Activated T-helper 2 cell treated with anti-CD3 and anti-CD28 coated beads, Interferon-gamma antibody, Interleukin-2, Interleukin-4, amounts not matched to agents 10 μg/mL and 5 μg/mL and 100 μg/mL, durations not matched to agents 14 hours and 24 hours and 36 hours (primary cell): ENCODE measurements at places on chromosomes 6 and 20.

DNA sequence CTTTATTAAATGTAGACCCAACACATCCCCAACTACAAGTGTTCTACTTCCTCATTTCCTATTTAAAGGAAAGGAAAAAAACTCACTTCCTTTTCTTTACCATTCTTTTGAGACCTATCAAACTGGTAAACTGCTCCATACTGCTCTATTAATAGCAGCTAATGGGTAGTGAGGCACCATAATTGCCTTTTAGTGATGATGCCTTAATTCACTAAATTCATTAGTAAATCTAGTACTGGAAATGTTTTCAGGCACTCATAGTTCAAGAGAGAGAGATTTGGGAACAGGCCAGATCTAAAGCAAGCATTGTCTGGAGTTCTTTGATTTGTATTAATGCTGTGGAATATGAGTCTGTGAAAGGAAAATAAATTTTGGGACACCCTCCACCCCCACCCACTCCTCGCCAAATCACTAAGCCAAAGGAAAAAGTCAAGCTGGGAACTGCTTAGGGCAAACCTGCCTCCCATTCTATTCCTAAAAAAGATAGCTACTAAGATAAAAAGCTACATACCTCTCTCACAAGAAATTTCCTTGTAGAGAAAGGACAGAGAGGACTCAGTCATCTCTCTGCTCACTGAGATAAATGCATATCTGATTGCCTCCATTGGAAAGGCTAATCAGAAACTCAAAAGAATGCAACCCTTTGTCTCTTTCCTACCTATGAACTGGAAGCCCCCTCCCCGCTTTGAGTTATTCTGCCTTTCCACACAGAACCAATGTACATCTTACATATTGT lies 13.6 kb upstream of the IBTK start:
- H3K4me1 ChIP-seq = no peaks in the 10 kb centered on the region
- no peak for DNase-seq
- H3K4me3 ChIP-seq = no peak overlapping the region

GRCh38 chr6:107077710-107078109 lies 37.6 kb downstream of the BEND3 start:
- H3K4me3 ChIP-seq = no peak overlapping the region
- H3K27me3 ChIP-seq = no peaks in the 10 kb centered on the region
- H3K27ac ChIP-seq = no peak overlapping the region
- H3K4me1 ChIP-seq = peaks cover 36% of the 10 kb centered on the region
- H3K36me3 ChIP-seq = peaks cover 14% of the 10 kb centered on the region

GRCh38 chr6:124973780-124974179 lies 11.5 kb downstream of the RNF217 start:
- H3K27ac ChIP-seq = no peak overlapping the region
- DNase-seq = no peak
- H3K27me3 ChIP-seq = peaks cover 5% of the 10 kb centered on the region
- no peaks in the 10 kb centered on the region for H3K36me3 ChIP-seq

DNA sequence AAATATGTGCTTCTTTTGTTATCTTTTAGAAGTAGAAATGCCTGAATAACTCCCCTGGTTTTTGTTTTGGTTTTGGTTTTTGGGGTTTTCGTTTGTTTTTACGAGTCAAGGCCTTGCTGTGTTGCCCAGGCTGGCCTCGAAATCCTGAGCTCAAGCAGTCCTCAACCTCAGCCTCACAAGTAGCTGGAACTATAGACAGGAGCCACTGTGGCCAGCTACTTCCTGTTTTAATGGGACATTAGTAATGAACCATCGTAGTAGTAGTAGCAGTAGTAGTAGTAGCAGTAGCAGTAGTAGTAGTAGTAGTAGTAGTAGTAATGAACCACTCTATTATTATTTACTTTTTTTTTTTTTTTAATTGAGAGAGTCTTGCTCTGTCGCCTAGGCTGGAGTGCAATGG lies 66.0 kb downstream of the UBR2 start:
- peaks cover 52% of the 10 kb centered on the region for H3K36me3 ChIP-seq
- H3K4me3 ChIP-seq = no peak overlapping the region
- DNase-seq = no peak
- H3K27me3 ChIP-seq = no peaks in the 10 kb centered on the region
- H3K27ac ChIP-seq = peak overlapping the region; percentile 66

DNA sequence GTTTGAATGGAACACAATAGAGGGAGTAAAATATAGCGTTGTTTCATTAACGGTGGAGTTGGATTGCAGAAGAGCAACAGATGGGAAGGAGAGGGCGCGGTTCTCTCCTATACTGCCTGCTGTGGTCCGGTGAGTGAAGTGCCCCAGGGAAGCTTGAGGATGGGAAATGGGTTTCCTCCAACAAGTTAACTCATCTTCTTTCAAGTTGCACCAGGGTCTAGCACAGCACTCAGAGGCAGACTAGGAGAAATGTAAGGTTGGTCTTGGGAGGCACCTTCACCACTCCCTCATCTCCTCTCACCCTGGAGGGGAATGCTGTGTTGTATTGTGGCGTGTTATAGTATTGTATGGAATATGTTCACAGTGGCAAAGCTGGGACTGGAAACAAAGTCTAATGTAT lies 96.9 kb upstream of the SLC24A3 start:
- H3K27me3 ChIP-seq = no peaks in the 10 kb centered on the region
- no peak overlapping the region for H3K27ac ChIP-seq
- no peaks in the 10 kb centered on the region for H3K36me3 ChIP-seq

GRCh38 chr6:169008641-169009257 lies 244.9 kb downstream of the THBS2 start:
- H3K4me1 ChIP-seq = no peaks in the 10 kb centered on the region
- H3K27ac ChIP-seq = no peak overlapping the region
- DNase-seq = no peak
- no peaks in the 10 kb centered on the region for H3K27me3 ChIP-seq

DNA sequence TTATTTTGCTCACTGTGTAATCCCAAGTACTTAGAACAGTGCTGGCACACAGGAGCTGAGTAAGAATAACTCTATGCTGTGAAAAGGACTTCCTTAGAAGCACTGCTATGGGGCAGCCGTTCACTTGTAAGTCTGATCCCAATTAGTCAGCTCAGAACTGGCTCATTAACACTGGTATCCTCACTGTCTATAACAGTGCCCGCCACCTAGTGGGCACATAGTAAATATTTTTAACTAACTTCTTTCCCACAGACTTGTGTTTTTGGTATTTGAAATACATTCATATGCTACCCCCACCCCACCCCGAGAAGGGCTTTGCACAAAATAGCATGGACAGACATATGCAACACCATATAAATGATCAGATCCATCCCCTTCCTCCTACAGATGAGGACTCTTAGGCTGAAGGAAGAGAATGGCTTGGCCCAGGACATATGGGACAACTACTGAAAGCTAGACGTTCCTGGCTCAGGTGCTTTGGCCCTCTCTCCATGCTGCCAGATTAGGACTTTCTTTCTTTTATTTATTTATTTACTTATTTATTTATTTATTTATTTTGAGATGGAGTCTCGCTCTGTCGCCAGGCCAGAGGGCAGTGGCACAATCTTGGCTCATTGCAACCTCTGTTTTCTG lies 47.1 kb downstream of the DST start:
- peak; percentile 21 for DNase-seq
- peaks cover 2% of the 10 kb centered on the region for H3K27me3 ChIP-seq

GRCh38 chr6:43740321-43740960 lies 29.6 kb upstream of the VEGFA start:
- H3K4me3 ChIP-seq = no peak overlapping the region
- no peaks in the 10 kb centered on the region for H3K4me1 ChIP-seq
- H3K36me3 ChIP-seq = no peaks in the 10 kb centered on the region
- no peaks in the 10 kb centered on the region for H3K27me3 ChIP-seq
- DNase-seq = no peak

DNA sequence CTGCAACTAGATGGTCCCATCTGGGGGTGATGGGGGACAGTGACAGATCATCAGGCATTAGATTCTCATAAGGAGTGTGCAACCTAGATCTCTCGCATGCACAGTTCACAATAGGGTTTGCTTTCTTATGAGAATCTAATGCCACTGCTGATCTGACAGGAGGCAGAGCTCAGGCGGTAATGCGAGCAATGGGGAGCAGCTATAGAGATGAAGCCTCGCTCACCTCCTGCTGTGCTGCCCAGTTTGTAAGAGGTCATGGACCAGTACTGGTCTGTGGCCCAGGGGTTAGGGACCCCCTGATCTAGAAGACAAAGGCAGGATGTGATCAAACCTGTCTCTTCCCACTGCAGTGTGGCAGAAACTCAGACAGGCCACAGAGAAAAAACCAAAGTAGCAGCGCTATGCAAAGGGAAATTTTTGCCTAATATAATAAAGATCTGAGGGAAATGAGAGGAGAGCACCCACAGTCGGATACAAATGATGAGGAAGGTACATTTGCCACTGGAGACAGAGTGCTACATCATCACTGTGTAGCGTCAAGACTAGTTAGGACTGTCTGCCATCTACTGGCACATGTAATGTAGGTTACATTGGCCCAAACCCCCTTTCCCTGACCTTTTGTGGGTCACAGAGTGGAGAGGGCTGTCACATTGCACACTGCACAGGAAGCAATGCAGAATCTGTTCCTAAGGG lies 4.1 kb upstream of the LY86 start:
- H3K27ac ChIP-seq = no peak overlapping the region
- no peak overlapping the region for H3K4me3 ChIP-seq
- H3K36me3 ChIP-seq = peaks cover 16% of the 10 kb centered on the region
- peaks cover 35% of the 10 kb centered on the region for H3K4me1 ChIP-seq
- no peak for DNase-seq
- no peaks in the 10 kb centered on the region for H3K27me3 ChIP-seq

GRCh38 chr20:60518022-60518421 lies 559.8 kb downstream of the CDH26 start:
- H3K4me3 ChIP-seq = no peak overlapping the region
- no peak overlapping the region for H3K27ac ChIP-seq
- H3K4me1 ChIP-seq = no peaks in the 10 kb centered on the region
- H3K27me3 ChIP-seq = no peaks in the 10 kb centered on the region
- H3K36me3 ChIP-seq = no peaks in the 10 kb centered on the region

DNA sequence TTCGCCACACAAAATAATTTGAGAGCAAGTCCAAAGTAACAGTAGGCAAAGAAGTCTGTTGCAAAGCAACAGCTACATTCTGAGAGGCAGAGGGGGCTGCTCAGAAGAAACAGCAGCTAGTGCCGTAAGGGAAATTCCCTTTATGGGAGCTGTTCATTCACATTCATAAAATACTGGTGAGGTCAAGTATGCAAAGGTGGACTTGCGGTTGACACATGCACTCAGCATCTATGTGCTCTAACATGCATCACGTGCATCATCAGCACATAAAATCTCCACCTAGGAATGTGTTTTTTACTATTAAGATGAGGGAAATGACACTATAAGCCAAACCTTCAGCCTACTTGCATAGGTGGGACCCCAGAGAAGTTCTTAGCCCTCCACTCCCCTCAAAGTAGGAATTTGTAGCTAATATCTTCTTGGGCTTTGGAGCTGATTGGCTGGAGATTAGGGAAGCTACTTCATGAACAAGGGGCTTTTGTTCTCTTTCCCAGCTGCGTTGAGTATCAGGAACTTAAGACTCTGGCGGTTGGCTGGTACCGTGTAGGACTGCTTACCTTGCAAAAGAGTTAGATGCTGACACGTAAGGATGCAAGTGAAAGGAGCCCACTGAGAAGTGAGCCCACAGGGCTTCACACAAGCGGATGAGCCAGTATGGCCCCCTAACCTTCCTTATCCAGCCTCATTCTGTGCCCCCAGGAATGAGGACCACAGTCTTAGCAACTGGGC lies 12.4 kb downstream of the CST3 start:
- H3K27me3 ChIP-seq = peaks cover 6% of the 10 kb centered on the region
- H3K27ac ChIP-seq = no peak overlapping the region
- H3K4me1 ChIP-seq = peaks cover 2% of the 10 kb centered on the region

DNA sequence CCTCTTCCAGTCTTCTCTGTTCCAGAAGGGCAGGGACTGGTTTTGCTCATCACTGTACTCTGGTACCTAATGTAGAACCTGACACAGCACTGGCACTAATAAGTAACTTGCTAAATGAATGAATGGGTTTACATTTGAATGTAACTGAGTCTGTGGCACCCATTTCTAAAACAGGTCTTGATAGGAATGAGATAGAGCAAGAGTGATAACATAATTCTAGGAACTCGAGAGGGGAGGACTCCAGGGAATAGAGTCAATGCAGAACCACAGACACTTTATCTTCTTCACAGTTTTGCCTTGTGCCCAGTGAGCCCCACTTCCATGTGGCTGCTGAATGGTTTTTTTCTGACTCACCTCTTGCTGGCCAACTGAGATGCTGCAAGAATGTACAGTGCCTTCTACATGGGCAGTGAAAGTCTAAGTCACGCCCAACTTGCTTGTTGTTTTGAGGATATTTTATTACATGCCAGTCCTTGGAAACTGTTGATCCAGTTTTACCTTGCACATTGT lies 61.1 kb downstream of the TBC1D7 start:
- H3K4me3 ChIP-seq = no peak overlapping the region
- DNase-seq = no peak
- H3K4me1 ChIP-seq = peaks cover 13% of the 10 kb centered on the region
- H3K36me3 ChIP-seq = peaks cover 3% of the 10 kb centered on the region
- H3K27ac ChIP-seq = no peak overlapping the region
- H3K27me3 ChIP-seq = peaks cover 10% of the 10 kb centered on the region

- H3K27ac ChIP-seq = no peak overlapping the region
- DNase-seq = no peak
- no peak overlapping the region for H3K4me3 ChIP-seq
- H3K4me1 ChIP-seq = peaks cover 4% of the 10 kb centered on the region
- peaks cover 35% of the 10 kb centered on the region for H3K36me3 ChIP-seq
These were observed 124.6 kb downstream of the SLC23A2 start for GRCh38 chr20:4876731-4877130.

- H3K4me3 ChIP-seq = no peak overlapping the region
- no peaks in the 10 kb centered on the region for H3K36me3 ChIP-seq
- DNase-seq = no peak
- no peak overlapping the region for H3K27ac ChIP-seq
- H3K4me1 ChIP-seq = peaks cover 25% of the 10 kb centered on the region
These were observed 33.4 kb upstream of the IL17A start for GRCh38 chr6:52152711-52153160.

DNA sequence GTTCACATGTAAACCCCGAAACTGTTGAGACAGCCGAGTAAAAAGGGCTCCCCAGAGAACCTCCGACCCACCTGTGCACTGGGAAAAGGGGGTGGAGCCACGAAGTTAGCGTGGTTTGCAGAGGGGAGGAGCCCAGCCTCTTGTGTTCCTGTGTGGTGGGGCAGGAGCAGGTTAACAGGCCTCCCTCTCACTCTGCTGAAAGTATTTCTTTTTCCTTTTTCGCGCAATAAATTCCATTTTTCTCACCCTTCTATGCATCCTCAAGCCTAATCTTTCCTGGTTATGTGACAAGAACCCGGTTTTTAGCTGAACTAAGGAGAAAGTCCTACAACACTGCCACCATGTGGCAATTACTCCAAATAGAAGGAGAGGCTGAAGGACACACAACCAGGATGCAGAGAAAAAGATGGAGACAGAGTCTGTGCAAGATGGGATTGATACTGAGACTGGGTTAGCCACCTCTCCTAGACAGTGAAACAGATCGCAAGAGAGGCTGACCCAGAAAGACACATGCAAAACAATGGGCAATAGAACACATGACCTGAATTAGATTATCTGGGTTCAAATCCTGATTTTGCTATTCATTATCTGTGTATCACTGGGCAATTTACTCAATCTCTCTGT lies 168.7 kb upstream of the PRSS16 start:
- peak overlapping the region; percentile 61 for H3K4me3 ChIP-seq
- H3K27me3 ChIP-seq = peaks cover 43% of the 10 kb centered on the region
- DNase-seq = peak; percentile 15
- no peaks in the 10 kb centered on the region for H3K36me3 ChIP-seq
- H3K27ac ChIP-seq = no peak overlapping the region
- peaks cover 11% of the 10 kb centered on the region for H3K4me1 ChIP-seq
